Epithelial cell of proximal tubule (primary cell): ENCODE measurements at places on chromosomes 4 and X. TPM values are rescaled to one million over a fixed set of nuclear protein-coding genes. Genes with fewer than 3 reads are reported as not detected.
A peak's percentile ranks its signal among the peaks of the same experiment; 100 is the strongest.

EFHC2 gene
- 0.81 TPM in 1 of 2 replicates, not detected in the other for total RNA-seq

HTR2C gene
- total RNA-seq, result not detected in 2 replicates

CABS1 gene
- total RNA-seq, result not detected in 2 replicates

PASD1 gene
- total RNA-seq, result not detected in 2 replicates

HS3ST1 gene
- 2.5 and 5.1 TPM in 2 replicates for total RNA-seq

FDCSP gene
- not detected in 2 replicates for total RNA-seq

CWH43 gene
- 0.52 and 1.6 TPM in 2 replicates for total RNA-seq

MSL3 gene
- total RNA-seq, result 30.6 and 35.3 TPM in 2 replicates

DCK gene
- total RNA-seq, result 24.4 and 34.7 TPM in 2 replicates

PNMA6A gene
- total RNA-seq, result 2.5 and 3.3 TPM in 2 replicates

SPIN2A gene
- total RNA-seq, result 0.14 TPM in 1 of 2 replicates, not detected in the other

- DNase-seq, result no peak
Observed at GRCh38 chr4:98586962-98587354, 71.5 kb downstream of the TSPAN5 start.

- no peak for DNase-seq
Observed at GRCh38 chr4:139629436-139630125, 36.0 kb upstream of the MGST2 start.

- no peak for DNase-seq
Observed at GRCh38 chr4:181674315-181674875, 568.8 kb upstream of the TENM3 start.

DNA sequence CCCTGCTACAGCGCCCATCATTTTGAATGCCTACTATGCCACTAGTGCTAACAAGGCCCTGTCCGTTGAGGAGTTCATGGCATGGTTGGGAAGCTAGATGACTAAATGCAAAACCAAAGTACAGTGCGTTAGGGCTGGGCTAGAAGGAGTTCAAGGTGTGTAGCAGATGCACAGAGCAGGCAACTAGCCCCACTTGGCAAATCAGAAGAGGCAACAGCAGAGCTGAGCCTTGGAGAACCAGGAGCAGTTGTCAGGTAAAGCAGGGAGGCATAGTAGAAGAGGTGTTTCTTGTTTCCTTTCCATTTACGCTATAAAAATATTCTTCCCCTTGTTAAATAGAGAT lies 146.6 kb upstream of the CPEB2 start:
- DNase-seq, result no peak

DNA sequence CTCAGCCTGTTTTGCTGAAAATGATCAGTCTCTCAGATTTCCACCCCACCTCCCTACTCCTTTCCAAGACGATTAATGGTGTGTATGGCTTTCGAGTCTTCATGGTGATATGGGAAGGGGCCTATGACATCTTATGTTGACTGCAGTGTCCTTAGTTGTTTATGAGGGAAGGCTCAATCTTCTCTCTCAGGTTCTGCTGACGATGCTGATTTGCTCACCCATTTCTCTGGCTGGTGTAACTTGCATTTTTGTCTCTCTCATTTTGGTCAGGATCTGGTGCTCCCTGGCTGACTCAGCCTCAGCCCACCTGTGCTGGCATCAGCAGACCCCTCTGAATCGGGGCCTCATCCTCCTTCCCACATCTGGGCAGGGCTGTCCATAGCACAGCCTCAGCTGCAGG lies 31.4 kb upstream of the XAGE2 start:
- DNase-seq, result no peak

DNA sequence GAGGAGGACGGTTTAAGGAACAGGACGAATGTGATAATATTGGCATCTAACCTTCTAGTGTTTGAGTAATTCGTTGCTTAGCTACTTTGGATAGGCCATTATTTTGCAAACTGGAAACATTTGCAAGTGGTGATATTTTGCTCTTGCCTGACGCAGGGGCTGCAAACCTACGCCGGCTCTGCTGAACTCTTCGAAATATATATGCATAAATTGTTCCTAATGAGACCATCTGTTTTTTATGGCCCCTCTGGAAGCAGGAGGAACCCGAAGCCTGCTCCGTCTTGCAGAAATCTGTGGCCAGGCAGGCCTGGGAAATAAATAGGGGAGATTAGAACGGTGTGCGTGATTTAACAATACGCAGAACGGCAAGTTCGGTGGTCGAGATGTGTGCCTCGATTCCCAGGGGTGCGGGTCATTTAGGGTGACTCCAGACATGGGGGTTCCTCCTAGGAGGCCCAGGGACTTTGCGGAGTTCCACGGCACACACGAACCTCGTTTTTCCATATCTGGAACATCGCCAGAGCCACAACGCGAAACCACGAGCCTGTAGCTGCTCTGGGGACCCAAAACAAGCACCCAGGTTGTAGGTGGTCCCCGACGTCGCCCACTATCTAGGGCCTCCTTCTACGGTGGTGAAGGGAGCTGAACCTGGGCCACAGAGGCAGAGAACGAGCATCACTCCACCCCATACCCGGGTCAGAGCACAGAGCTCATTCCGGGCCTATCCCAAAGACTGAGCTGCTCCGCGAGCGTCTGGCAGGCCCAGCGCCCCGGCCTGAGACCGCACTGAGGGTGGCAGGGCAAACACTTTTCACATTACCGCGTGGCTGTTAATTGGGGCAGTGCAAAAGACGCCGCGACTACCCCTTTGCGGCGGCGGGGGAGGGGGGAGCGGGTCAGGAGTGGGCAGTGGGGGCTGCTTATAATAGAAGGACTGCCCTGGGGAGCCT lies 89.7 kb downstream of the BCOR start:
- no peak for DNase-seq

GRCh38 chr4:118741301-118741855 lies 56.2 kb downstream of the METTL14 start:
- DNase-seq, result no peak

DNA sequence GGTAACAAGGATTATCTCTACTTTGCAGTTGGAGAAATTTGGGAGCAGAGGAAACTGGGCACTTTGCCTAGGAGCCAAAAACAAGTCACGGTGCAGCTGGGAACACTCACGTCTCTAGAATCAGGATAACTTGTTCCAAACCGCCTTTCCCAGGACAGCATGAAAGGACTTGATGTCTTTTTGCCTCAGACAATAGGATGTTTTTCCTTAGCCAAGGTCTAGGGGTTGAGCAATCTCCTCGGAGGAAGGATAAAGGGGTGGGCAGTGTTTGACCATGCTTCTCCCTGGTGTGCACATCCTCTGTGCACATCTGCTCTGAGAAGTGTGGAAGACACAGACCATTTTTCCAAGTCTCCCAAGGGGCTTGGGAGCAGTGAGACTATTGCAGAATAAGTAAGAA lies 1.7 kb upstream of the SPARCL1 start:
- no peak for DNase-seq

DNA sequence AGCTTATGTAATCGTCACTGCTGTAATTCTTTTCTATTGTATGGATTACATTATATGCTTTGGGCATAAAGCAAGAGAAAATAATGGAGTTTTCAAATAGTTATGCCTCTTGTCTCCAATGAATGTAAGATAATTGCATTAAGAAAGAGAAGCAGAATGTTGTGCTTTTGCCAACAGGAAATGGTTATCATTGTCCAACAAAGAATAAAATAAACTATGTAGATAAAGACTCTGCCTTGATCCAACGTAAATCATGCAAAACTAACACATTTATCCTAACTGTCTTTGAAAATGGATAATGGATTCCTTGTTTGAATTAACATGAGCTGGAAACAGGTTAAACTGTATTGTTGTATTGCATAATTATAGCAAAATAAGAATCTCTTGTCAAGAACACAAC lies 1709.0 kb downstream of the PCDH7 start:
- no peak for DNase-seq

DNA sequence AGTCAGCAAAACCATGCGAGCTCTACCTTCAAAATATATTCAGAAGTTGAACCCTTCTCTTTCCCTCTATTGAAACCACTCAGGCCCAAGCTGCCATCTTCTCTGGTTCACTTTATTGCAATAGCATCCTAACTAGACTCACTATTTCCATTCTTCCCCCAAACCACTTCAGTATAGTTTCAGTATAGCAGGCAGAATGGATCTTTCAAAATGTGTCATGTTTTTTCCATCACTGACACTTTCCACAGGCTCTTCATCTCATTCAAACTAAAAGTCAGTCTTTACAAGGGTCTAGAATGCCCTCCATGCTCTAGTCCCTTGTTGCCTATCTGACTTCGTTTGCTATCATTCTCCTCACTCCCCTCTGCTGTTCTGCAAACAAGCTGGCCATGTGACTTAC lies 274.4 kb downstream of the IDS start:
- DNase-seq, result no peak

- DNase-seq, result no peak
Observed at GRCh38 chrX:102892103-102892502, 45.0 kb upstream of the RAB40AL start.

DNA sequence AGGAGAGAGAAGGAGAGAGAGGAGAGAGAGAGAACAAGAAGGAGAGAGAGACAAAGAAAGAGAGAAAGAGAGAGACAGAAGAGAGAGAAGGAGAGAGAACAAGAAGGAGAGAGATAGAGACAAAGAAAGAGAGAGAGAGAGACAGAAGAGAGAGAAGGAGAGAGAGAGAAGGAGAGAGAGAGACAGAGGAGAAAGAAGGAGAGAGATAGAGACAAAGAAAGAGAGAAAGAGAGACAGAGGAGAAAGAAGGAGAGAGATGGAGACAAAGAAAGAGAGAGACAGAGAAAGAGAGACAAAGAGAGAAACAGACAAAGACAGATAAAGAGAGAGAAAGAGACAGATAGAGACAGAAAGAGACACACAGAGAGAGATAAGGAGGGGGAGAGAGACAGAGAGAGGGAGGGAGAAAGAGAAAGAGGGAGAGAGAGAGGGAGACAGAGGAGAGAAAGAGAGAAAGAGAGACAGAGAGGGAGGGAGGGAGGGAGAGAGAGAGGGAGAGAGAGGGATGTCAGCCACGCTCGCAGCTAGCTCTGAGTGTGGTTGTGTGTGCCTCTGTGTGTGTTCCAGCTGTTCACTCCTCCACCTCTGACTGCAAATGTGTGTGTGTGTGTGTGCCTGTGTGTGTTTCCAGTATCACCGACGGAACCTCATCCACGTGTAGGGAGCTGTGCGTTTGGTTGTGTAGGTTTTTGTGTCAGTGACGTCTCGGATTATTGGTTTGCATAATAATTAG lies 105.8 kb downstream of the CRLF2 start:
- DNase-seq, result no peak

DNA sequence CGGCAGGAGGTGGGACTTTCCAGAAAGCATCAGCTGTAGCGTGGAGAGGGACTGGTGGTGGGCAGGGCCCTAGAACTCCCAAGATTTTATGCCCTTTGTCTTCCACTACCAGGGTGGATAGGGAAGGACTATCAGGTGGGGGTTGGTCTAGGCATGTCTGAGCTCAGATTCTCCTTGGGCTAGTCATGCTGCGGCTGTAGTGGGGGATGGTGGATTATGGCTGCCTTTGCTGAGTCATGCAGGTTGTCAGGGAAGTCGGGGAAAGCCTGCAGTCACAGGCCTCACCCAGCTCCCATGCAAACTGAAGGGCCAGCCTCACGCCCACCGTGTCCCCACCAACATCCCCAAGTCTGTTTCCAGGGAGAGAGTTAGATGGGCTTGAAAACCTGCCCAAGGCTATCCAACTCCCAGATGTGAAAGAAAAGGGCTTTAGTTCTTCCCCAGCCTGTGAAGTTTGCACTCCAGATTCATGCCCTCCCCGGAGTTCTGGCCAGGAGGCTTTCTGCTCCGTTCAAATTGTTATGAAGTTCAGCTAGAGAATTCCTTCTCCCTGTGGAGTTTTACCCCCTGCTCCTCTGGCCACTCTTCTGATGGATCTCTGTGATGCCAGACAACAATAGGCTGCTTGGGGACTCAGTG lies 13.4 kb upstream of the MEPE start:
- DNase-seq, result peak; percentile 50

- DNase-seq, result no peak
Observed at GRCh38 chrX:153703036-153703370, 15.3 kb downstream of the SLC6A8 start.

- no peak for DNase-seq
Observed at GRCh38 chr4:105624530-105624929, 72.1 kb downstream of the ARHGEF38 start.

GRCh38 chr4:85673540-85673939 lies 198.6 kb downstream of the ARHGAP24 start:
- no peak for DNase-seq

DNA sequence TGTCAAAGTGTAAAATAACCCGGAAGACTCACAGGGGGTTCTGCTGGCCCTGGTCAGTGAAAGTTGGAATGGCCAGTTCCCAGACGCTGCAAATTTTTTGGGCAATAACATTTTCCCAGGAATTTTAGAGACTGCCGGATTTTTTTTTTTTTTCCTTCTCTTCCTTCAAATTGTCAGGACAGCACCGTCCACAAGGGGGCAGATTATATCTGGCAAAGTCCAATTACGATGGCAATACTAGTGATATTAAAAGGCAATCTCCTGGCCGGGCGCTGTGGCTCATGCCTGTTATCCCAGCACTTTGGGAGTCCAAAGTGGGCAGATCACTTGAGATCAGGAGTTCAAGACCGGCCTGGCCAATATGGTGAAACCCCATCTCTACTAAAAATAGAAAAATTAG lies 20.5 kb downstream of the SLC25A5 start:
- DNase-seq, result no peak

GRCh38 chrX:103215425-103215991 lies 600 bp downstream of the BEX4 start:
- no peak for DNase-seq

DNA sequence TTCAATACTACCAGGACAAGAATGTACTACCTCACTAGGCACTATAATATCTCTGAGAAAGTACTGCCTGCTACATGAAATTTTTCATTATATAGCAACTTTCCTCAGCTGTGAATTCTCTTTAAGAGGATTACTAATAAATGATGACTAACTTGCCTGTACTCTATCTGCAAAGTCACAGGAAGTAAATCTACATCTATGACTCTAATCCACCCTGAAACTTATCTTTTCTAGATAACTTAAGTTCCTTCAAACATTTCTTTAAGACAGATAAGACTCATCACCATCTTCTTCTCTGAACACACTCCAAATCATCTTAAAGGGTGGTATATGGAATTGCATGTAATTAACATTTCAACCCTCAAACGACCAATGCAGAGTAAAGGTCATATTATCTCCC lies 28.8 kb downstream of the RPS6KA3 start:
- no peak for DNase-seq

DNA sequence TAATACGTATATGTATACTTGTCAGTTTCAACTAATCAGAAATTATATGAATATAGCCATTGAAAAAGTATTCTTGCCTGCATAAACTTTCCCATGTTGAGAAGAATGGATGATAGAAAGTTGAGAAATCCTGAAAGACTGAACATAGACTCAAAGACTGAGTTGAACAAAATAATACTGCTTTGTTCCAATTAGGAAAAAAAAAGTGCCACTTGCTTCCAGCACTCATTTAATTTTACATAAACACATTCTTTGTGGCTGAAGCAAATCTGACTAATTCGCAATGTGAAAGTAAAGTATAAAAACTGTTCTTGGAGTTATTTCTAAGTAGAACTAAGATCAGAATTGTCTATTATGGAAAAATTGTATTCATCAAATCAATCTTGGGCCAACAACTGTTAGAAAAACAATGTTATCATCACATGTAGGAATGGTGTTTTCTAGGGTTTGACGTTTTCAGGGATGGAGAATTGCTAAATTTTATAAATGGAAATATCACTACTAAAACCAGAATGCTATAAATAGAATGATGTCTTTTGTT lies 2334.6 kb downstream of the PCDH7 start:
- no peak for DNase-seq

- no peak for DNase-seq
Observed at GRCh38 chr4:65069177-65069576, 601.1 kb downstream of the EPHA5 start.
